ENCODE measurements at places on chromosomes 1 and 21.

GRCh38 chr1:111956155-111956771 lies 33.2 kb downstream of the KCND3 start:
- no peak for DNase-seq

DNA sequence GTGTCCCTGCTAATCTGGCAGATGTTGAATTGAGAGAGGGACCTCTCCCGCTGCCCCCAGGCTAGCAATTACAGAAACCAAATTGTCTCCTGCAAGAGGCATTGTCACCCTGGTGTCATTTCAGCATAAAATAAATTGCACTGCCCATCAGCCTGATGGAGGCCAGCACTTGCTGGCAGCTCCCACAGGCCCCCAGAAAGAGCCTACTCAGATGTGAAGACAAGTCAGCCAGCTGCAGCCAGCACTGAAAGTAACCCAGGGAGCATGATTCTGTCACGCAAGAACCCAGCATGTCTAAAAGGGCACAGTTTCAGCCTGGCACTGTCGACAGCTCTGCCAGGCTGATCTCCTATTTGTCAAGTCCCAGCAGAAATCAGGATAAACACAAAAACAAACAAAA lies 110.3 kb upstream of the CTTNBP2NL start:
- no peak for DNase-seq

DNA sequence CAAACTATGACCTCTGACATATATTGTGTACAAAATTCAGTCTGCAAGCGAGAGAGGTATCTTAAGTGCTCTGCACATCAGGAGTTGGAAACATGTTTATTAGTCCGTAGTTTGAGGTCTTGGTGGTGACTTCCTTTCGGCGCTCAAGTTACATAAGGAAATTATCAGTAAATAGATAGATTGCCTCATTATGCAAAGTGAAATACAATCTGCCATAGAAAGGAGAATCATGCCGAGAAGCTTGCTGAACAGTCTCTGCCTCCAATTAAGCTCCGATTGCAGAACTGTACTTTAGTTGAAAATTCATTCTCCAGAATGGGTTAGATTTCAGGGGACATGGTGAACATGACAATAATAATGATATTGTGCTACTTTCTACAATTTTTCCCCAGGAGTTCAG lies 271.8 kb downstream of the BRINP2 start:
- no peak for DNase-seq

DNA sequence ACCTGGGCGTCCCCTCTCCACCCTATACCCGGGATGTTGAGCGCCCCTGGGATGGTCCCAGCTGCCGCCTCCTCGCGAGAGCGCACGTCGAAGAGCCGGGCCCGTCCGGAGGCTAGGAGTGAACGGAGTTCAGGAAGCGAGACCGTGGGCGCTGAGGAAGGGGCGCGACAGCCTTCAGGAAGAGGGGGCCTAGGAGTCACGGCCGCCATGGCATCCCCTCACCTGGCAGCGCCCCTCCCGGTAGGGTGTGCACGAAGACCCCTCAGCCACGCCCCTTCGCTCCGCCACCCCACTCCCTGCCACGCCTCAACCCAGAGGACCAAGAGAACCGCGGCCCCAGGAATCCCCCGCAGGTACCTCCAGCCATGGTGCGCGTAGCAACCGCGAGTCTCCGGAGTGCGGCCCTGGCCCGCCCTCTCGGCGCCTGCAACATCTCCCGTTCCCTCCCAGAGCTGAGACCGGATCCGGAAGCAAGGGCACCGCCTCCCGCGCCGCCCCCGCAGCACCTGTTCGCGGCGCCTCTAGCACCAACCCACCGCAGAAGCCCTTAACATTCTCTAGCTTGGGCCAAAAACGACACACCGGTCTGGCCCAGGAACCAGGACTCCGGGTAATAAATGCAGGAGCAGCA lies at the start of gene TSTD1:
Gene TSTD1 (minus strand): TSS at position 442 of the 631 bp plus-strand sequence. CDS start 75 bp downstream, at position 367.
- no peak for DNase-seq

DNA sequence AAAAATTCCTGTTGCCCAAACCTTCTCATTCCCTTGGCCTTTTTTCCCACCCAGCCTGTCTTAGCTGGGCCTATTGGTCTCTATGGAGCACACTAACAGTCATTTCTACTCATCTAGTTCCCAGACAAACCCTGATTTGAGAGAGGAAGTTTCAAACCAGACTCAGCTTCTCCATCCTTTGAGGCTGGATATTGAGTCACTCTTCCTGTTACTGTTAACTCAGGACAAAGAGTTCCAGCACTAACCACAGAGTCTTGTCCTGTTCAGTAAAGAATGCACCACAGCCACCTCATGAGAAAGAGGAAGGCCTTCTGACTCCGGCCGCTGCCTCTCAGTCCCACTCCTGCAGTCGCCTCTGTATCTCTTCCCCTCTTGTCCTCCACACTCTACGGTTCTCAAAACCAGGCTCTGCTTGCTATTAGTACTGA lies 137.8 kb downstream of the PTPRC start:
- no peak for DNase-seq

- DNase-seq = no peak
These were observed 54.5 kb upstream of the RAP1A start for GRCh38 chr1:111565079-111565478.

DNA sequence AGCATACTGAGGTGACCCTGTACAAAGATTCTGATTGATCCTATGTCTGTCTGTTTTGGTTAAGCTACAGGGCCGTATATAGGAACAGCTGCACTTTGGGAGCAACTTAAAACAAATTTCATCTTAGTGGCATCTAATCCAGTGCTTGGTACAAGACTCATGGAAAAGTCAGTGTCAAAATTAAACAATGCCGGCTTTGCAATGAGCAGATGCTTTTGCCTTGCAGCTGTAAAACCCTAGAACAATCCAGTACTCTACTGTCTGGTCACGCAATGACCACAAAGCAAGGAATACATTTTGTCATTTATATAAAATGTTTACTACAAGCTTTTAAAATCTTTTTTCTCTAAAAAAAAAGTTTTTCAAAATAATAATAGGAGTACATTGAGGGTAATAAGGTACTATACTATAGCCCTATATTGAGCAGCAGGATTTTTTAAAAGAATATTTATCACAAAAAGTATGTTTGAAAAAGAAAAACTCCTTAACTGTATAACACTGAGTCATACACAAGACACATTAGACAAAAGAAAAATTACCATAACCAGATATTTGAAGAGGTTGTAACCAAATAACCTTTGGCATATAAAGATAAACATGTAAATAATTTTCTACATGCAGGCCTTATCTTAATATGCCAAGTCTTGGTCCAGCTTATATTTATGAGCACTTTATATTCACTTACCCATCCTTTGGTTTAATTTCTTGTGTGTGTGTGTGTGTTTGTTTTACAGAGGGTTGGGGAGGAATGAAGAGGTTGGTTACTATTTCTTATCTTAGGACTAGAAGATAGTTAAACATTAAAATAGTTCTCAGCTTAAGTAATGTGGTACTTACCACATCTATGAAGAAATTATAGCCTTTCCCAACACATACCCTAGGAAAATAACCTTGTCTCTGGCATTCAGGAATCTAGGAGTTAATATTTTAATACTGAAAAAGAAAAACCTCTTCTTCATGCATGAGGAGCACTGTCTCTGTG lies 262.3 kb downstream of the FAF1 start:
- no peak for DNase-seq

DNA sequence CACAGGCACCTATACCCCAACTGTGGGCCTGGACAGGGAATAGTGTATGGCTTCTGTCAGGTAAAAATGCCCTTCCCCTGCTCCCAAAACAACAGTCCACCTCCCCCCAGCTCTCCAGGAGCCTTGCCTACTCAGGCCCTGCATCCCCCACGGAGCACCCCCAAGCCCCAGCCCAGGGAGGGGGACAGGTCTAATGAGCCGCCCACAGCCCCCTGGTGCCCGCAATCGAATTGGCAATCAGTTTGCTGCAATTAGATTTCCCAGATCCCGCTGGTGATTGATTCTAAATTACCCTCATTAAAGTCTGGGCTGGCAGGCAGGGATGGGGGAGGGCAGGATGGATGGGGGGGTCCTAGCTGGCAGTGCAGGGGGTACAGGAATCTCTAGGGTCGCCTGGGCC lies 8.1 kb downstream of the SDC3 start:
- DNase-seq = no peak

GRCh38 chr1:17137441-17137840 lies 18.2 kb upstream of the PADI2 start:
- DNase-seq = no peak

DNA sequence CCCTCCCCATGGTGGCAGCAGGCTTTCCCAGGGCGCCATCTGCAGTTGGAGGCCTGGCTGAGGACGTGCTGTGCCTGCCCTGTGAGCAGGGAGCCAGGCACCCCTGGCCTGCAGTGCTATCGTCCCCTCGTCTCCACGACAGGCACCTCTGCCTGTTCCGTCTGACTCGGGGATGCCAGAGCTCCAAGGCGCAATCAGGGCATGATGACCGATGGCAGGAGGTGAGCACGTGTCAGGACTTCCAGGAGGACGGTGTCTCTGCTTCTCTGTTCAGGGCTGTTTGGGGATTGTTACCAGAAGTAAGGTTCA lies 125.2 kb downstream of the PCBP3 start:
- no peak for DNase-seq

DNA sequence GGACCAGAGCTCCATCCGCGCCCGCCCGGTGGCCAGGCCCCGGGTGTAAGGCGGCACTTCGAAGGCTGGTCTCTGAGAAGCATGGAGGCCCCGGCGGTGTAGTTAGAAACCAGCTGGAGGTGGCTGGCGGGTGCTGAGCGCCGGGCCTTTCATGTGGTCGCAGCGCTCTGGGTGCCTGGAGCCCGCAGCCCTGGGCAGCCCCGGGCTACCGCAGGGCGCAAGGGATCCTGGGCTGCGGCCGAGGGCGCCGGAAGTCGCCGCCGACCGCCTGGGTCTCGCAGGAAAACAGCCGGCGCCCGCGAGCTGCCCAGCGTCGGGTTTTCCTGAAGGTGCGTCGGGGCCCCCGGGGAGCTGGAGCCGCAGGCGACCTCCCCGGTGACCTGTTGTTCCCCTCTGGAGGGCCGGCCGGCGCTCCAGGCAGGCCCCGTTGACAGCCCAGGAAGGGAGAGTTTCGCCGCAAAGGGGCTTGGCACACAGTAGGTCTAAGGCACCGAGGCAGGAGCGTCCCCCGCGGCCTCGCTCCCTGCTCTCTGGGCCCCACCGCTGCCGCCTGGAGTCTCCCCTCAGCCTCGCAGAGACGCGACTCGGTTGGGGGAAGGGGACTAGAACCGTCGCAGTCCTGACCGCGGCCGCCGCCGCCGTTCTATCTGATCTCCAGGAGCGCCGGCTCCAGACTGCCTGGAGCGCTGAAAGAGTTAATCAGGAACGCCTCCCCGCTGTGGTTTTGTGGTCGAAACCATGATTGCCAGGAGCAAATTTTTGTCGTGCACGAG lies 2.7 kb downstream of the GRHL3 start:
- DNase-seq = no peak
